Caki2 (cell line): ENCODE measurements at places on chromosomes 5 and 9. TPM values are rescaled to one million over a fixed set of nuclear protein-coding genes. Genes with fewer than 3 reads are reported as not detected.

GRCh38 chr9:114174876-114175771 lies 19.8 kb downstream of the COL27A1 start:
- DNase-seq = no peak

GRCh38 chr9:123998278-123998925 lies 13.2 kb upstream of the LHX2 start:
- no peak for DNase-seq

GRCh38 chr9:2271426-2271825 lies 256.3 kb downstream of the SMARCA2 start:
- no peak for DNase-seq

DNA sequence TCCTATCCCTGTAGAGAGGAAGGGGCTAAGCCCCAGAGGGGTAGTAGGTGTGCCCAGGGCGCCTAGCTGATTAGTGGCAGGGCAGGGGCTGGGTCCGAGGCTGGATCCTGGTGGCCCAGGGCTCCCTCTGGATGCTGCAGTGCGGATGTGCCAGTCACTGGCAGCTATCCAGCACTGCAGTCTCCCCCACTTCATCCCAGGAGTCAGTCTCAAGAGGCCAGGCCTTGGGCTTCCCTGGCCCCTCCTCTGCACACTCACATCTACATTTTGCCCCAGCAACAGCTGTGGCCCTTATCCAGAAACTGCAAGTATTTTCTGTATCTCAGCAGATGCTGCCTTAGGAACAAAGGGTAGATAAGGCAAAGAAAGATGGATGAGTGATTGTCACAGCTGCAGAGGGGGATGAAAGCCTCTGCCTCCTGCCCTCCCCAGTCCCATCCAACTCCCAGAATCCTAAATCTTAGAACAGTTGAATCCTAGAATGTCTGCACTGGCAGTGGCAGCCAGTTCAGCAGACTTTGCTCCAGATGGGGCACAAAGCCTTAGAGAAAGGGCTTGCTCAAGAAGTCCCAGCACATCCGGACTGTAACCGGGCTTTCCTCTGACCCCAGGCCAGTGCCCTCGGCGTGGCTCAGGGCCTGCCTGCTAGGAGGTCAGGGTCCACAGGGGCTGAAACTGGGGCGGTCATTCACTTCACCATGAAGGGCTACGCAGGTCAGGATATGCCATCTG lies 1.6 kb downstream of the ANXA6 start:
- no peak for DNase-seq

DNA sequence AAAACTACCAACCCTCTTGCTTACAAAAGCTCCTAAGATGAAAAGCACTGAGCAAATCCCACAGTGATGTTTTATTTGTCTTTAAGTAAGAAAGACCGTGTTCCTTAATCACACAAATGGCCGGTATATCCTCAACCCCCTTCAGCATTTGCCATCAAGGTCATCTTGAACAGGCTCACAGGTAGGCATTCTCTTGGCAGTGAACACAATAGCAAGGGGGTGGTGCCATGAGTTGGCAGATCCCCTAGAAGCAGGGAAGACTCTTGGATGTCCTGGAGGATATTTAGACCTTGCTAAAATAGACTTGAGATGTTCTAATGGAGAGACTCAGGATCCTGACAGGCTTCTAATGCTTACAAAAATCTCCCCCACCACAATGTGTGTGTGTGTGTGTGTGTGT lies 323.0 kb downstream of the SPOCK1 start:
- no peak for DNase-seq

DNA sequence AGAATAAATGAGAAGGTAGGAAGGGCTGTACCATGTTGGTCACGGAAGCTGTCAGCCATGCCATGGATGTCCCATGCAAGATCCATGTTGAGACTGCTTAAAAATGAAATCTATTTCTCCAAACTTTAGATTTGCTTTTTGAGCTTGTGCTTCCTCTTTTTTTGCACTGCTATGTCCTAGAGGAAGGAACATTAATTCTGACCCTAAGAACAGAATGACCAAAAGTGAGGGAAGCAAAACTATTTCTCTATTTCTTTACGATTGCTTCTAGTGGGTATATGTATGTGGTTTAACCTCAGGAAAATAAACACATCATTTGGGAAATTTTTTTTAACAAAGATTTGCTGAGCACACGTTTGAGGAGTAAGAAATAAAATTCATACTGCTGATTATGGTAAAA lies 84.6 kb downstream of the USP20 start:
- DNase-seq = no peak

GRCh38 chr5:151585970-151586369 lies 5.2 kb downstream of the FAT2 start:
- no peak for DNase-seq

GRCh38 chr5:96072138-96072790 lies 110.6 kb upstream of the ELL2 start:
- no peak for DNase-seq

The DRD1 gene
- total RNA-seq = not detected in 2 replicates

The GCNT4 gene
- total RNA-seq = 0.41 and 1.3 TPM in 2 replicates

The TEX48 gene
- total RNA-seq = not detected in 2 replicates

The PPP2R2B gene
- 1.5 and 10.8 TPM in 2 replicates for total RNA-seq
